ENCODE measurements at places on chromosomes 5 and 9.

- DNase-seq, result no peak
These were observed 364.1 kb downstream of the EFNA5 start for GRCh38 chr5:107306594-107306993.

DNA sequence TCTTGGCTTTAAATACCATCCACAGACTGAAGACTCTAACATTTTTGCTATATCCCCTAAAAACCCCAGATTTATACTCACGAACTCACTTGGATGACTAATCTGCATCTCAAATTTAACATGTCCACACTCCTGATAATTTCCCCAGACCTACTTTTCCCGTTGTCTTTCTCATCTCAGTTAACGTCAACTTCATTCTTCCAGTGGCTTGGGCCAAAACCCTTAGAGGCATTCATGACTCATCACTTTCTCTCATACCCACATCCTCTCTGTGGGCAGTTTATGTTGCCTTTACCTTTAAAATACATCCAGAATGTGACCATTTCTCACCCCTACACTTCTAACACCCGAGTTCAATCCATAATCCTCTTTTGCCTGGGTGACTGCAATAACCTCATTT lies 96.7 kb downstream of the EDIL3 start:
- DNase-seq, result peak; percentile 92

GRCh38 chr5:181223058-181223728 lies at the start of gene TRIM41:
Gene TRIM41 (plus strand): TSS chr5:181223281. CDS start chr5:181224000, 719 bp downstream.
- peak; percentile 84 for DNase-seq

- DNase-seq, result no peak
These were observed 80.1 kb upstream of the PLEKHG4B start for GRCh38 chr5:11898-12297.

DNA sequence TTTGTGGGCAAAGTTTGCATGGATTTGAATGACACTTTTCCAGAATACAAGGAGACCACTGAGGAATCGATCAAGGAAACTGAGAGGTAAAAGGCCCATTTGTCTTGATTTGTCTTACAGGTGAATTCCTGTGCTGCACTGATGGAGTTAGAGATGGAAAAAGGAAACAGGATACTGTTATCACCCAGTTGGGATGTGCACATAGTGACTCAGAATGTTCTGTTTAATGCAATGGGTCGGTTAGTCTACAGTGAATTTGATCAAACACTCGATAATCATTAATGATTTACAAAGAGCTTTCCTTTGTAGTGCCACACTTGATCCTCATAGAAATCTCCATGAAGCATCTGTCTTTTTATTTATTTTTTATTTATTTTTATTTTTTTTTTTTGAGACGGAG lies 64.7 kb downstream of the GDA start:
- no peak for DNase-seq

DNA sequence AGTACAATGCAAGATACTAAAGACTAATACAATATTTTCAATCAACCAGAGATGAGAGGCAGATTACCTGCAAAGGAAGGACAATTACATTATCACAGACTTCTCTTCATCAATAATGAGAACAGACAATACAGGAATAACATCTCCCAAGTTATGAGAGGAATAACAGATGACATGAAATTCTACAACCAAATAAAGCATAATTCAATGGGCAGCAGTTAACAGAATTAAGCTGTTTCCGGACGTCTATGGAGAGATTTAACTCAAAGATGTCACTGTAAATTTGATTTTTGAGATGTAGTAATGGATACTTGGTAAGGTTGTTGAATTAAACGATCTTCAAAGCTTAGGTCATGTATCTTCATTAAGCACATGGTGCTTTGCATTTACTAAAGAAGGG lies 19.8 kb upstream of the PARP8 start:
- DNase-seq, result no peak

GRCh38 chr9:134413890-134414623 lies 87.8 kb downstream of the RXRA start:
- peak; percentile 42 for DNase-seq

DNA sequence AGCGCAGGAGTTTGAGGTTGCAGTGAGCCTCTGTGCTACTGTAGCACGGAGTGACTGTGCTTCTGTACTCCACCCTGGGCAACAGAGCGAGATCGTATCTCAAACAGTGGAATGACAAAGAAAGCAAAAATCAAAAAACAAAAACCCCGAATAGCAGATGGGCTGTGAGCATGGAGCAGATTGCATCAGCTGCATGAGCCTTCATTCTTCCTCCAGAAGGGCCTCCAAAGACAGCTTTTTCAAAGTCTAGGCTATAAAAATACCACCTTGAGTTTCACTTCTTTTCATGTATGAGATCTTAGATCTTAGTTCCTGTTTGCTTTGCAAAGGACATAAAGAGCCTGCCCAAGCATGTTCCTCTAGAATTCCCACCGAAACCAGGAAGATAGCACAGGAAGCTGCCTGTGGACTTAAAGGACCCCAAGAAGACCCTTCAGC lies 15.0 kb upstream of the HSPB3 start:
- DNase-seq, result no peak

GRCh38 chr9:131403493-131403773 lies 9.5 kb downstream of the PRRC2B start:
- no peak for DNase-seq

- no peak for DNase-seq
These were observed 25.2 kb upstream of the TNFAIP8 start for GRCh38 chr5:119330367-119331183.

- no peak for DNase-seq
These were observed 237.9 kb downstream of the ARHGAP26 start for GRCh38 chr5:143008032-143008431.

DNA sequence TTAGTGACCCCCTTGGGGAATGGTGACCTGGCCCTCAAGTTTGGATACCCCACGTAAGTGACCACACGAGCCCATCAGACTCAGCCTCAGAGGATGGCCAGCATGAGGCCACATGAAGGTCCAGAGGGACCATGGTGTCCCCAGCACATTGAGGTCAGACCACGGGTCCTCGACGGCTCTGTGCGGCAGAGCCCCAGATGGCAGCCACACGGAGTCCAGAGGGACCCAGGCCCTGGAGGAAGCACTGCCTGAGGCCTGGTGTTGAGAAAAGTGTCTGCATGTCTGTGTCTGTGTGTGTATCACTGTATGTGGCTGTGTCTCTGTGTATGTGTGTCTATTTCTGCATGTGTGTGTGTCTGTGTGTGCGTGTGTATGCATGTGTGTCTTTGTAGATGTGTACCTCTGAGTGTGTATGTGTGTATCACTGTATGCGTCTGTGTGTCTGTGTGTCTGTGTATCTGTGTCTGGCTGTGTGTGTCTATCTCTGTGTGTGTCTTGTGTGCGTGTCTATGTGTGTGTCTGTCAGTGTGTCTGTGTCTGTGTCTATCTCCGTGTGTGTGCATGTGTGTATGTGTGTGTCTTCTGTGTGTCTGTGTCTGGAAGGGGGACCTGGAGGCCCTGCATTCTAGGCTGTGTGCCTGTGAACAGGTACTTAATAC lies 992 bp downstream of the LCNL1 start:
- no peak for DNase-seq

GRCh38 chr5:119367502-119368237 lies 11.9 kb downstream of the TNFAIP8 start:
- DNase-seq, result no peak

GRCh38 chr5:68380078-68380477 lies 164.5 kb downstream of the PIK3R1 start:
- DNase-seq, result no peak

DNA sequence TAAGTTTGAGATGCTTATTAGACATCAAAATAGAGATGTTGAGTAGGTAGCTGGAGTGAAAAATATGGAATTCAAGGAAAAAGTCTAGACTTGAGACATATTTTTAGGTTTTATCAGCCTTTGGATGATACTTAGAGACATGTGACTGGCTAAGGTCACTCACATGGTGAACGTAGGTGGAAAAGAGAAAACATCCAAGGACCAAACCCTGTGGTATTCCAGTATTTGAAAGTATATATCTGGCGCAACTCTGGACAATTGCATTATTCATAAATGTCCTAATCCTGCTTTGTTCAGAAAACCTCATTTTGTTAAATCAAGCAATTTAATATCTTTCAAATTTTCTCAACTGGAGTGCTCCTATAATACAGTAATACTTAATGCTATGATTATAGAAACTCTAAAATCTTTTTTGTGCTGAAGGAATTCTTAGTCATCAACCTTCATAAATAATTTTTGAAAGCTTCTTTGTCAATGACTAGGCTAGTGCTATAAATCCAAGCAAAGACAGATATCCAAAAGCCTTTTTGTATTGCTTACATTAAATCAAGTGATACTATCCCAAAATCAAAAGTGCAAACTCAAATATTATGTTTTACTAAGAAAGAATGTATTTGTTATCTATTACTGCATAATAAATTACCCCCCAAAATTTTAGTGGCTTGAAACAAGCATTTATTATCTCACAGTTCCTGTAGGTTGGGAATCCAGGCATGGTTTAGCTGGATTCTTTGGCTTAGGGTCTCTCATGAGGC lies 452.0 kb downstream of the ENC1 start:
- DNase-seq, result no peak

DNA sequence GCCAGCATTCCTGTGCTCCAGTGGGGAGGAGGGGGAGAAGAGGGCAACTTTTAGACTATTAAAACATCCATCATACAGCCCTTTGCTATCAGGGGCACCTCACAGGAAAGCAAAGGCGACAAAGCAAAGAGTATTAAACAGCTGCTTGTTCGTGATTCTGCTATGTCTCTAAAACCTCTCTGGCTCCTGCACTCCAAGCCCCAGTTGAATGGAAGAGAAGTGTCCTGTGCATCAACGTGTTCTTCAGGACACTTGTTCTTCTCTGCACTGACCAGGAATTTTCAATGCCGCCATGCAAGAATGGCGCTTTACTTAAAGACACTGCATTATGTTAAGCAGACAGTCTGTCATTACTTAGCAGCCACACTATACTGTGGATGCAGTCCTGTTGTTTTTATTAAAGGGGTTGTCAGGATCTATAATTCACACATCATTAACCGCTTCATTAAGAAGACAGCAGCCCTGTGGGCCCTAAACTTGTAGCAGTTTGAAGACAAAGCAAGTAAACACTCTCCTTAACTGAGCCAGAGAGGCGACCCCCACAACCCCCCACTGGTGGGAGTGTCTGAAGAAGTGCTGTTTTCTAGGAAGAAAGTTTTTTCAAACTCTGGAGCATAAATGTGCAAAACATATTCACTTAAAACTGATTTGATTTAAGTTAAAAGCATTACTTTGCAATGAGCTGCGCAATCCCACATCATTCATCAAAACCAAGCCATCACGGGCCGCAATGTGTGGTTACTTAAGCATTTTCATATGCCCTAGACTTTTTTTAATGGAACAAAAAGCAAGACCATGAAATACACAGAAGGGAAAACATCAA lies 164.5 kb downstream of the ZNF608 start:
- no peak for DNase-seq

- DNase-seq, result no peak
These were observed 450.2 kb downstream of the NR2F1-AS1 start for GRCh38 chr5:93130624-93131490.

GRCh38 chr9:112094948-112095681 lies 80.0 kb downstream of the SUSD1 start:
- DNase-seq, result no peak

DNA sequence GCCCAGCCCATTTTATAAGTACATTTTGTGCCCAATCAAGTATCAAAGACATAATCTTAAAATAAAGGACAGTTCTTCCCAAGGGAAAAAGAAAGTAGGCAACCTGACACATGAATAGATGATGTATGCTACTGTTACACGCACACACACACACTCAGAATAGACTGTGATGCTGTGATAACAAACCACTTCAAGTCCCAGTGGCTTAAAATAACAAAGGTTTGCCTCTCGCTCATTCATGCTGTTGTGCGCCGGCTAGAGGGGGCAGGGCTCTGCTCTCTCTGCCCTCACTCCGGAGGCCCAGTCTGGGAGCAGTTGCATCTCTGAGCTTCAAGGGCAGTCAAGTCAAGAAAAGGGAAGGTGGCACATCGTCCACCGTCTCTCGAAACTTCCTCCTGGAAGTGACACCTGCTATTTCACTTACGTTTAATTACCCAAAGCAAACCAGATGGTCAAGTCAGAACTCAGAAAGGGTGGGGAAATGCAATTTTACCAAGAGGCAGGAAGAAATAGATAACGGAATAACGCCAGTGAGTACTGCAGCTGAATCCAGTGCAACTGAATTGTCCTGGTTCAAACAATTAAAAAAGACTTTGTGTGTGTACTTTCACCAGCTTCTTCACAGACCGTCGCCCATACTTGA lies 43.3 kb downstream of the ANKRD33B start:
- DNase-seq, result no peak

DNA sequence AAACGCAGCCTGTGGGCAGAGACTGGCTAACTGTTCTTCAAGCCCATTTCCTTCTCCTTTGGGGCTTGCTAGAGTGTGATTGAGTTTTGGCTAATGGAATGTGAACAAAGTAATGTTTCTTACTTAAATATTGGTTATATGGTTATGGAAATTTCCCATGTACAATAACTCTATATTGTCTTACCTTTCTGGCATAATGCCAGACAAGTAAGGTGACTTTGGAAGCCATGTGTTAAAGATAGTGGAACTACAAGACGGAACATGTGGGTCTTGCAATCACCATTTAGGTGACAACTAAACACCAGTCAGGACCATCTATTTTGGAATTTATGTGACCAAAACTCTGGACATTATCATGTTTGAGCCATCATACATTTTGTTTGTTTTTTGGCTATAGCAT lies 260.2 kb downstream of the CCDC171 start:
- DNase-seq, result no peak

- DNase-seq, result no peak
These were observed 8.2 kb downstream of the ALDOB start for GRCh38 chr9:101427358-101427757.

- no peak for DNase-seq
These were observed 97.4 kb downstream of the KCTD16 start for GRCh38 chr5:144267961-144268513.

DNA sequence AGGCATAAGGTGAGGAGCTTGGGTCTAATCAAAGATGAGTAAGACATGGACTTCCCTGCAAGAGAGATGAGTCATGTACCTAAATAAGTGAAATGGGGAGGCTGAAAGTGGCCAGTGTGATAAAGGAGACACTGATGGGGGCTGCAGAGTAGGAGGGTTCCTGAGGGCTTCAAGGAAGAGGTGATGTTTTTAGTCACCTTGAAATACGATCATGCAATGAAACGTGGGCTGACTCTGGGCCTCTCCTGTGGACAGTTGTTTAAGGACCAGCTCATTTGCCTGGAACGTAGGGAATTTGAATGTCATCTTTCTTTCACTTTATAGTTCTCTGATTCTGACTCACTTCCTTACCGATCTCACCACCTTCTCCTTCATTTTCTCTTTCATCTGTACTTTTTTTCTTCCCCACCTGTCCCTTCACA lies 49.6 kb upstream of the CPLX2 start:
- no peak for DNase-seq

DNA sequence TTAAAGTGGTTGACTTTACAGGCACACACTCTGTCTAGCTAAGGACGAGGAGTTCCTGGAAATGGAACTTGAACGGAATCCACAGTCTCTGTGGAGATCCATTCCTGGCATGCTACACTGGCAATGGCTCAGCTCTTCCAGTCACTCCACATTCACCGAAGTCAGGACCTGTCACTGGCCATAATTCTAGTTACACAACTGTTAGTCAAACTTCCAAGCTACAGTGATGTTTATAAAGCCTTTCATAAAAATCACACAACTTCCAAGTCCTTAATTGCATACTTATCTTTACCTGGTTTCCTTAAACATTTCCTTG lies 15.7 kb downstream of the CDC14B start:
- DNase-seq, result no peak

Measured in non-pigmented ciliary epithelial cell (primary cell).